ENCODE measurements at places on chromosomes 2 and 18. TPM values are rescaled to one million over a fixed set of nuclear protein-coding genes. Genes with fewer than 3 reads are reported as not detected.

Gene IL18RAP
- total RNA-seq: 0.35 TPM

Gene CIDEA
- 0.64 TPM for total RNA-seq

Gene CFAP210
- 0.23 TPM for total RNA-seq

Gene GTF2A1L
- total RNA-seq: 3.9 TPM

Gene SUPT7L
- total RNA-seq: 41.2 TPM

Gene TIGD1
- total RNA-seq: 7.3 TPM

Gene TOGARAM2
- total RNA-seq: 0.53 TPM

Gene ST6GAL2
- 21.7 TPM for total RNA-seq

Gene RAX
- not detected for total RNA-seq

Gene NOSTRIN
- total RNA-seq: 25.3 TPM

Gene ANKRD62
- not detected for total RNA-seq

Gene MYOM1
- total RNA-seq: 92.8 TPM

Gene PSMA8
- not detected for total RNA-seq

Gene IL36RN
- total RNA-seq: not detected

Gene IER3IP1
- 25.9 TPM for total RNA-seq

Gene SERPINB10
- 1.2 TPM for total RNA-seq

Gene CYB5A
- 234 TPM for total RNA-seq

Gene TSN
- total RNA-seq: 52.8 TPM

Gene SLC30A3
- 2.2 TPM for total RNA-seq

Gene QPCT
- total RNA-seq: 12.2 TPM

Gene PKDCC
- 301 TPM for total RNA-seq

Gene SGPP2
- 14.8 TPM for total RNA-seq

Gene MRO
- total RNA-seq: 1.2 TPM

Gene PAIP2B
- total RNA-seq: 15.8 TPM

Gene ACKR3
- 33.7 TPM for total RNA-seq

Gene KCTD1
- 43.9 TPM for total RNA-seq

Gene TMEM200C
- 2.9 TPM for total RNA-seq

Gene POTEC
- total RNA-seq: not detected

Gene SIX3
- total RNA-seq: not detected

Gene SLC14A1
- total RNA-seq: 14.9 TPM

Gene RMDN2
- 8.8 TPM for total RNA-seq

Gene ZNF236
- total RNA-seq: 24.2 TPM

Gene UCN
- total RNA-seq: 2.5 TPM

Gene DNAJC5G
- total RNA-seq: 0.12 TPM

Gene PLCD4
- 6.7 TPM for total RNA-seq

Gene LHCGR
- total RNA-seq: 1.3 TPM

Gene ECEL1
- total RNA-seq: 8.1 TPM

Gene VIL1
- 12.6 TPM for total RNA-seq

Gene ASAP2
- total RNA-seq: 40.0 TPM

Gene LIPG
- 32.1 TPM for total RNA-seq

Gene TUBA3E
- not detected for total RNA-seq

Gene CACNB4
- 15.1 TPM for total RNA-seq

Gene MERTK
- 17.3 TPM for total RNA-seq

Gene BUB1
- total RNA-seq: 20.3 TPM

Gene SLC35F5
- 193 TPM for total RNA-seq

Gene UGT1A10
- total RNA-seq: not detected

Gene ARMC9
- 28.2 TPM for total RNA-seq

Gene GNLY
- not detected for total RNA-seq

Gene LCT
- 0.06 TPM for total RNA-seq

Gene ALPI
- total RNA-seq: not detected

Gene ASXL2
- total RNA-seq: 12.8 TPM

Gene OXER1
- 8.1 TPM for total RNA-seq

Gene PRKRA
- 93.0 TPM for total RNA-seq

Gene BCL2
- total RNA-seq: 39.3 TPM

Gene DHRS9
- total RNA-seq: 1.1 TPM

Gene TRIB2
- total RNA-seq: 141 TPM

All from metanephros (tissue), 2 donors.